Left colon (tissue), 2 donors: ENCODE measurements at places on chromosomes 6 and 20.

DNA sequence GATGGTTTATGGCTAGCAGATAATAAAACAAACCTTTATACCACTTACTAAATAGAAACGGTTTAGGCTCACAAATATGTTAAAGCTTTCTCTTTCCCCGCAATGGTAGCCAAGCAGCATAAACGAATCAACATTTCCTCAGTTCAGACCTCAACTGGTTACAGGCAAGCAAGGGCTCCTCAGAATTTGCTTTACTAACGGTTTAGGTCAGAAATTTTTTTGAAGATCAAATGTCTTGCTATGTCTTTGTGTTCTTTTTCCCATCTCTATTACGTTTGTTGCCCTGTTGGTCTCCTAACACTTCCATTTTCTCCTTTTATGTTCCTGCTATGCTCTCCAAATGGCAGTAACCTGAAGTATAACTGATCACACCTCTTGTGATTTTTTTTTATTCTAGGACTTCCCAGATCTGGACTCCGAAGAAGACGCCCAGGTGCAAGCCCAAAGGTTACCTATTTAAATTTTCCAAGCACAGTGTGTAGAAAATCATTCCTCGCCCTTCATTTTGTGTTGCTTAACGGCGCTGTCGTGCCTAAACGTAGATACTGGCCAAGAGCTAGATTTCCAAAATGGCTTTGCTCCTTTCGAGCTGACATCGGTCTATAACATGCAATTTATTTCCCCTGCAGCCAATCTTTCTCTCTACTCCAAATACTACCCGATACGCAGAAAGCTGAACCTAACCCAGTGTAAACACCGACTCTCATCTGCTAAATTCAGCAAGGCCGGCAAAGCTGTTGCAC, 717 bp upstream of the ASF1A start:
- DNase-seq = peak; percentile 49

DNA sequence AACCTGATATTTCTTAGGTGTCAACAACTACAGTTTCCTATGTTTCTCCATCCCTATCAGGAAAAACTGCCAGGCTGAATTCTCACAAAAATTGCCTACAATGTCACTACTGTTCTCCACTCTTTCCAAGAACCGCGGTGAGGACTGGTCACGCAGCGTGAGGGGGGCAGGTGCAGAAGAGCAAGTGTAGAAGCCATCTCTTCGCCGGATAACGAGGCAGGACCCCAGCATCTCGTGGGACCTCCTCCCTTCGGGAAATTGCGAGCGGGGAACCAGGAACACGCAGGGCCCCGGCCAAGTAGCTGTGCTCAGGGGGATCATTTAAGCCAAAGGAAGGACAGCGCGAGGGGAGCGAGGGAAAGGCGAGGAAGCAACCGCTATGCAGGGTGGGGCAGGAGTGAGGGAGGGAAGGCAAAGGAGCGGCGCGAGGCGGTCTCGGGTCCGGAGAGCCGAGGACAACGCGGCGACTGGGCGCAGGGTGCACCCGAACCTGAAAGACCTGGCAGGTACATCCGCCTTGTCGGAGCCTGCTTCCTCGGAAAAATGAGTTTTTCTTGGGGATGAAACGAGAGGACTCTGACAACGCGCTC, 559 bp downstream of the APMAP start:
- no peak for DNase-seq

GRCh38 chr20:45782890-45783289, 8.8 kb downstream of the WFDC3 start:
- DNase-seq = no peak

DNA sequence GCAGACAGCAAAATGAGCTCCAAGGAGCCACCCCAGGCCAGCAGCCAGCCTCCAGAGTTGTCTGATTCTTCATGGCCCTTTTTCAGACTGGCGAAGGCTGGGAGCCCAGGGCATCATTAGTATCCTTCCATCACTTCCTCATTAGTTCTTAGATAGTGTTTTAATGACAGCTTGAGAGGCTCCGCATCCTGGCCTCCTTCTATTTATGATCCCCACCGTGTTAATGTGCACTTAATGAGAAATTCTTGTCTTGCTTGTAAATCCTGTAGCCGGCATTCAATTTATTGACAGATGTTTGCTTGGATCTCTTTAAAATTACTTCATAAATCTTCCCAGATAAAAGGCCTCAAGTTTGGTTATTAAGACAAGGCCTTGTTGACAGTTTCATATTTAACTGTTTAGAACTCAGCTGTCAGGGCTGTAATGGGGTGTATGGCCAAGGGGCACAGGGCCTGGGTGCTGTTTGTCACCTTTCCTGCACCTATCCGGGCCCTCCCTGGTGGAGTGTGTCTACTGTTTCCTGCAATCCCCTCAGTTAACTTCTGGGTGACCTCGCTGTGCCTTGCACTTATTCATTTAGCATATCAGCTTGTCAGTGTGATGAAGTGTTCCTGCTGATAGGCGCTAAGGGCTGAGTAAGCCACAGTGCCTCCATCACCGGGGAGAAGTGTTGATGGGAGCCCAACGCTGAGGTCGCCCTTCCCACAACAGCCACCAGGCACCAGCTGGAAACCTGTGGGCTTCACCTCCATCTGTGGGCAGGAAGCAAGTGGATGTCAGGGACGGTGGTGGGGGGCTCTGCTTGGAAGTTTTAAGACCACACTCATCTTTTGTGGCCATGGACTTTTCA, 169.3 kb downstream of the TSHZ2 start:
- DNase-seq = no peak

DNA sequence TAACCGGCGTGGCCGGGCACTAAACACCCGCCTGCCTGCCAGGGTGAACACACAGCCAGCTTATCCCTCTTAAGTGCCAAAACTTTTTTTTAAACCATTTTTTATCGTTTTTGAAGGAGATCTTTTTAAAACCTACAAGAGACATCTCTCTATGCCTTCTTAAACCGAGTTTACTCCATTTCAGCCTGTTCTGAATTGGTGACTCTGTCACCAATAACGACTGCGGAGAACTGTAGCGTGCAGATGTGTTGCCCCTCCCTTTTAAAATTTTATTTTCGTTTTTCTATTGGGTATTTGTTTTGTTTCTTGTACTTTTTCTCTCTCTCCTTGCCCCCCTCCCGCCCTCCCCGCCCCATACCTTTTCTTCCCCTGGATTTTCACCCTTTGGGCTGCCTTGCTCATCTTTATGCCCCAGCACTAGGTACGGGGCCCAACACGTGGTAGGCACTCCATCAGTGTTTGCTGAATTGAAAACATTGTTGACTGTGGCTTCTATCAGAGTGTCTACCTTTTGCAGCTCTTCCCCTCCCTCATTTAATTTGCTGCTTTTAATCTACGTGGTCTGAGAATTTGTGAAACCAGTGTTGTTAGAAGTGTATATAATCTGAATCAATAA, 1.5 kb downstream of the ZCCHC3 start:
- no peak for DNase-seq

DNA sequence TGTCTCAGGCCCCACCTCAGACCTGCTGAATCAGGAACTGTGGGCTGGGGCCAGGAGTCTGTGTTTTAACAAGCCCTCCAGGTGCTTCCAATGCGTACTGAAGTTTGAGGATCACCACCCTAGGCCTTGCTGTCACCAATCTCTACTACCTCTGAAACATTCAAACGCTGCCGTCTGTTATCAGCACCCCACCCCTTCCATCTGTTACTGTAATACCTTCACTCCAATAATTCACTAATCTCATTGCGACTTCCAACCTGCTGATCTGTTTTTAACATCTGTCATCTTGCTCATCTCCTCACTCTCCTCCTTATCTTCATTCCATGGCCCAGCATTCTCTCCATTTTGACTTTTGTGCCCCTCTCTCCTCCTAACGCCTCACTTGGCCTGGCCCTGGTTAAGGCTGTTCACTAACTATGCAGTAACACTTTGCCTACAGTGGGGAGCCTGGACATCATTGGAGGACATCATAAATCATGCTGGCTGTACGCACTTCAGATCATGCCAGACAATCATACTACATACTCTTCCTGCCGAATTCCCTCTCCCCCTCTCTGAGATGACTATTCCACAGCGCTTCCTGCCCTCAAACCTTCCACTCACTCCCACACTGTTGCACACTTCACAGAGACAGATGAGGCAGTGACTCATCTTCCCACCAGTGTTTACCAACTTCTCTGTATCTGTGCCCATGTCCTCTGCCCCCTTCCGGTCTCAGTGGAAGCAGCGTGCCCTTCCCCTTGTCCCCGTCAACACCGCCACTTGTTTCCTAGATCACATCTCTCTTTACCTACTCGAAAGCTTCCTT, 3.0 kb upstream of the GUCA1B start:
- no peak for DNase-seq

- no peak for DNase-seq
Measured at GRCh38 chr6:100946021-100946540, 65.0 kb upstream of the ASCC3 start.

DNA sequence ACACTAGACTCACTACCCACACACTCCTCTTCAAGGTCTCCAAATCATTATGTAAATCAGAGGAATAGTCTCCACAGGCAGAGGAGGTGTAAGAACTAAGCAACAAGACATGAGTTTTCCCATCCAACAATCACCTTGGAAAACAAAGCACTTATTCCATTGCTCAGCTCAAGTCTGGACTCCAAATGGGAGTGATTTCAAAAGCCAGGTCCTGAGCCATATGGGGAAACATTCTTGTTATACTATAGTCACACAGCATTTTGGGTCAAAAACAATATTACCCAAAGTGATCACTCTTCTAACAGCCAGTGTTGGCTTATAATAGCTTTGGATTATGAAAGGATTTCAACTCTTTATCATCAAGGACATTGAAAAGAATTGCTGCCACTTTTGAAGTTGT, 3.6 kb upstream of the PRPH2 start:
- DNase-seq = no peak

GRCh38 chr6:14734052-14734415, 511.8 kb upstream of the JARID2 start:
- DNase-seq = no peak

DNA sequence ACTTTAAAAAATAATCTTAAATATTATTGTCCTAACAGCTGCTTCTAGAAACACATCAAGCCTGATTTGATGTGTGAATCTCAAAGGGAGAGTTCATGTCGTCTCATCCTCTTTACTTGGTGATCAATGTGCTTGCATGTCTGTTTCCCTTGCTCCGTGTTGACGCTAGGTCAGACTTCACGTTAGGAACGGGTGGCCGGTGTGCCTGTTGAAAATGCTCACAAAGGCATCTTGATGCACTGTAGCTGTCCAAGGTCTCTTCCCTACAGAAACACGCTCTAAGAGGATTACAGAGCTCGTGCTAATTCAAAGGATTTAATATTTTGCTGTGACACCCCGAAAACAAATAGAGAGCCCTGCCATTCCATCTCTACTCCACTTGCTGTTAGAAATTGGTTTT, 84.6 kb downstream of the ID4 start:
- DNase-seq = no peak

GRCh38 chr6:83884523-83884922, 25.0 kb downstream of the CYB5R4 start:
- no peak for DNase-seq

DNA sequence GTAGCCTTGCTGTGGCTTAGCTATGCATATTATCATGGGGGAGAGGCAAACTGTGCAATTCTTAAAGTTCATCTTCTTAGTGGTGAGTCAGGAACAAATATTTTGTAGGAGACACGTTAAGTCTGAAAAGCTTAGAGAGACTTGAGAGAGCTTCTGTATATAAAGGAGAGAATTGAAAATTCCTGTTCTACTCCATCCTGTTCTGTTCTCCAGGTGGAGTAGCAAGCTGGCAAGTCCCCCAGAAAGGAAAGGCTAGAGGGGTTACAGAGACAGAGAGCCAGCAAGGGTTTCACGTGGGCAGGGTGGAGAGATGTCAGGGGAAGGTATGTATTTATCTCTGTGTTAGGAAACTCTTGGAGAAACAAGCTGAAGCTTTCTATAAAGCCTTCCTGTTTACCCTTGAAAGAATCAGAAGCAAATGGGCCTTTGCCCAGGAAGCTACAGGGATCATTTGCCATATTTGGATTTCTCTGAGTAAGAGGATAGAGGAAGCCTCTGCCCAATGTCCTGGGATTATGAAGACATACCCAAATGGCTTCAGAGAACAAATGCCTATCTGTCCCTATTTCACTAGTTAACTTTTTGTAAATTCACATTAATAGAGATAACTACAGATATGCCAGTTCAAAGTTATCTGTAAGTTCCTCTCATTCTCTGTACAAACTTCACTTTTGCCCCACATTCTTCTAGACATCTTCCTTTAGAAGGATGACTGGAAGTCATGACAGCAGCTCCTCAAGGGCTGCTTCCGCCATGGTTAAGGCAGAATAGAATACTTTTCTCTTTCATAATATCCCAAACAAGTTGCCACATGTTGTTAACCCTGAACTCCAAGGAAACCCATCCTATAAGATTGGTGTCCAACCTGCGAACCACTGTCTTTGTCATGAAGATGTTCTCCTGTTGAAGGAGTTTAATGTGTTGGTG, 126.7 kb upstream of the NEDD9 start:
- DNase-seq = no peak

- DNase-seq = no peak
Measured at GRCh38 chr6:145263778-145264211, 471.5 kb downstream of the EPM2A start.

GRCh38 chr20:38581013-38581412, at the start of gene ADIG:
ADIG (plus strand) TSS chr20:38581197; CDS start chr20:38581251, 54 bp downstream.
- DNase-seq = no peak

- no peak for DNase-seq
Measured at GRCh38 chr20:10634211-10634610, 39.6 kb downstream of the JAG1 start.

GRCh38 chr6:38262026-38262425, 377.7 kb downstream of the BTBD9 start:
- DNase-seq = no peak

DNA sequence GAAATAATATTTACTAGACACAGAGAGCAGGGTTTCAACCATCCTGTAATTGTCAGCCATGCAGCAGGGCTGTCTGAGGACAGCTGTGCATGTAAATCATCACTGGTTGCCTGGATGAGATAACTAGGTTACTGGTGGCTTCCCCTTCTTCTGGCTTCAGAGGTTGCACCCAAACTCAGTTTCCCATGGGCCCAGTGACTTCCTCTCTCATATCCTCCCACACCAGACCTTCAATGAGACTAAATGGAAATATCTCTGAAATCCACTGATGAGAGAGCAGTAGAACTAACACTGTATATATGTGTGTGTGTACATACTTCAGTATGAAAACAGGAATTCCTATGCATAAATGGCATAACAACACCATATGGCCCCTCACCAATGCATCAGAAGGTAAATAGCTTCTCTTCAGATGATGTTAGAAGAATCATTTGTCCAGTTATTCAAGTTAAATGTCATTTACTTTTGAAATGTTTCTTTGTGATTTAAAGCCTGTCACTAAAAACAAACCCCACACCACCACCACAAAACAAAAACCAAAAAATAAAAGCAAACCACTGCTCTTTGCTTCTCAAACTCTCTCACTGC, 51.0 kb upstream of the IL20RA start:
- DNase-seq = no peak

GRCh38 chr6:43488667-43489276, 11.4 kb downstream of the TJAP1 start:
- DNase-seq = no peak

DNA sequence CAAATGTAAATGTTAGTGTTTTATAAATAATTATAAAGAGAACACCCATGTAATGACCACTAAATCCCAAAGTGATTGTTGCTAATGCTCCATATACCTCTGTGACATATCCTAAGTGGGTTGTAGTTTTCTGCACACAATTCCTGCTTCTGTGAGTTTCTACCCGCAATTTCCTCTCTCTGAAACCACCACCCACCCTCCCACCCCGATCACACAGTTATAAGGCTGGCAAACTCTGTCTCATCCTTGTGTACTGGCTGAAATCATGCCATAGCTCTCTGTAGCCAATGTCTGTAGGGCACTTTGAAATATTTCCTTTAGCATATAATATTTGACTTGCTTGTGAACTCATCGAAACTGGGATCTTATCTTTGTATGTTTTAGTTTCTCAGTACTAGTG, 236.6 kb downstream of the PLCB1 start:
- DNase-seq = no peak
